ENCODE measurements at places on chromosomes 5 and 9.

DNA sequence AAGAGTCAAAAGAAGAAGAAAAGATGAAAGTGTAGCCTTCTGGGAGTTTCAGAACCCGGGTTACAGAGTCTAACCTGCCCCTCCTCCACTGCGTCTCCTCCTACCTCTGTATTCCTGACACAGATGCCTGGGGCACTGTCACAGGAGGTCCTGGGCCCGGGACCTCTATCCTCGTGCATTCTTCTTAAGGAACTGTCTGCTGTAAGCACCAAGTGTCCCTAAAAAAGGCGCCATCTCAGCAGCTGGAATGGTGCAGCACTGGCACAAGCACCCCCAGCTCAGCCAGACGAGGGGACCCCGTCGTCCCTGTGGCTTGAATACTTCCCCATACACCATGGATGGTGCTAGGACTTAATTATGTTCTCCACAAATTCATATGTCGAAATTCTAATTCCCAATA lies 35.8 kb upstream of the MVB12B start:
- DNase-seq: no peak

GRCh38 chr5:160378330-160378729 lies 7.9 kb upstream of the C1QTNF2 start:
- no peak for DNase-seq

- no peak for DNase-seq
These were observed 114.2 kb downstream of the TTC39B start for GRCh38 chr9:15192856-15193255.

DNA sequence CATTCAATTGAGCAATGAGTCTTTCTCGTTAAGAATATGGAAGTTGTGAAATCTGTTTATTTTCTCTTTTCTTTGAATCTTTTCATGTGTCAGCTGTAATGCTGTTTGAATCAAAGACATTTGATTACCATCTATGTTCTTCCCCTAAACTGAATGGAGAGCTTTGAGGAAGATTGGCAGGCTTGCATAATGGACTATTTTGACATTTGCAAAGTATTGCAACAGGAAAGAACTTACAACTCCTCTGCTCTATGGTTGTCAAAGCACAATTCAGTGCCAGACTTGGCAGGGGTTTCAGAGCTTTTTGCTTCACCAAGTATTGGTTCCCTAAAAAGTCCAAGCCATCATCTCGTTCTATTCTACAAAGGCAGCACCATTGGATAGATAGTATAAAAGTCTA lies 549.0 kb upstream of the NUDT12 start:
- no peak for DNase-seq

DNA sequence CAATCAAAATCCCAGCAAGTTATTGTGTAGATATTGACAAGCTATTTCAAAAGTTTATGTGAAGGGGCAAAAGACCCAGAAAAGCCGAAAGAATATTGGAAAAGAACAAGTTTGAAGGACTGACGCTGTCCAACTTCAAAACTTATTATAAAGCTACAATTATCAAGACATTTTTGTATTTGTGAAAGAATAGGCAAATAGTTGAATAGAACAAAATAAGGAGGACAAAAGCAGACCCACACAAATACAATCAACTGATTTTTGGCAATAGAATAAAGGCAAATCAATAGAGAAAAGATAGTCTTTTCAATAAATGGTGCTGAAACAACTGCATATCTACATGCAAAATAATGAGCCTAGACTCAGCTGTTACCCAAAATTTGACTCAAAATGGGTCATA lies 807.7 kb upstream of the CDH6 start:
- DNase-seq: no peak

- DNase-seq: no peak
These were observed 108.1 kb downstream of the SNCAIP start for GRCh38 chr5:122420091-122420490.

GRCh38 chr9:114580609-114581193 lies 6.9 kb upstream of the ATP6V1G1 start:
- DNase-seq: no peak

DNA sequence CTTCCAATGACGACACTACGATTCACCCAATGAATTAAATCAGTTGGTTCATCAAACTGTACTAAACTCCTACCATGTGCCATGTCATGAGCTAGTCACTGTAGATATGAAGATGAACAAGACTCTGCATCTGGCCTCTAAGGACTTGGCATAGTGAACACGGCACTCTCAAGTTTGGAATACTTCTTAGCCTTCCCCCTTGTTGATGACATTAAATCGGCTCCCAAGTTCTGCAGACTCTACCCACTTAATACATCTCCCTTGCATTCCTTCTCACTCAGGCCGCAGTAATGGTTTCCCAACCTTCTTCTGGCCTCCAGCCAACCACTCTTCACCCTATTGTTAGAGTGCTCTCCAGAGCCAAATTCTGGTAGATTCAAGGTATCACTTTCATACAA lies 184.7 kb downstream of the MAPKAP1 start:
- no peak for DNase-seq

DNA sequence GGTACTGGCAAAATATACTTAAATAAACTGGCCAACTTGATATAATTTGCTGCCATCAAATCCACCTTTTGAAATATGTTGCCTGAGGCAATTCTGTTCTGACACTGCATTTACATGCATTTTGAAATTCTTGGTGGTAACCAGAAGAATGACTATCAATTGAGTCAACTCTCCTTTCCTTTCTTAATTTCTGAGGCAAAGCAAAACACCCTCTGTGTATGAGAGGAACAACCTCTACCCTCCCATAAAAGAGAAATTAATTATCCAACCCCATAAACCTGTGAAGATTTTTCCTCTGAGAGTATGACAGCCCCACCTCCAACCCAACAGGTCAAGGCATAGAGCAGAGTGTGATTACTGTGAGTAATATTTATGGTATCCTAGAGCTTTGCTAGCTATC lies 286.8 kb downstream of the NR2F1-AS1 start:
- peak; percentile 42 for DNase-seq

DNA sequence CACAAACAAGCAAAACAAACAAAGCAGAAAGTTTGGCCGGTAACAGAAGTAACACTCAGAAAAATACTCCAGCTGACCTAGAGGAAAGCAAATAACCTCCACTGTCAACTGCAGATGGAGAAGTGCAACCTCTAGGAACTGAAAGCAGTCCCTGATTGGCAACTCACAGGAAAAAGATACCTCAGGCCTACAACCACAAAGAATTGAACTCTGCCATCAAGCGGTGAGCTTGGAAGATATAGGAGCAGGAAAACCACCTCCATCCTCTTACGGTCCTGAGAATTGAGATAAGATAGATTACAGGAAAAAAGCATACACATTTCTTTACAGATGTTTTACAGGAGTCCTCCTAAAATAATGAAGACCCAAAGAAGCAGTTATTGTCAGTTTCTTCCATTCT lies 184.5 kb downstream of the PDZD2 start:
- no peak for DNase-seq

GRCh38 chr9:87770616-87771315 lies 44.8 kb downstream of the CTSL start:
- DNase-seq: no peak

- no peak for DNase-seq
These were observed 16.4 kb upstream of the SEMA4D start for GRCh38 chr9:89514337-89514736.

DNA sequence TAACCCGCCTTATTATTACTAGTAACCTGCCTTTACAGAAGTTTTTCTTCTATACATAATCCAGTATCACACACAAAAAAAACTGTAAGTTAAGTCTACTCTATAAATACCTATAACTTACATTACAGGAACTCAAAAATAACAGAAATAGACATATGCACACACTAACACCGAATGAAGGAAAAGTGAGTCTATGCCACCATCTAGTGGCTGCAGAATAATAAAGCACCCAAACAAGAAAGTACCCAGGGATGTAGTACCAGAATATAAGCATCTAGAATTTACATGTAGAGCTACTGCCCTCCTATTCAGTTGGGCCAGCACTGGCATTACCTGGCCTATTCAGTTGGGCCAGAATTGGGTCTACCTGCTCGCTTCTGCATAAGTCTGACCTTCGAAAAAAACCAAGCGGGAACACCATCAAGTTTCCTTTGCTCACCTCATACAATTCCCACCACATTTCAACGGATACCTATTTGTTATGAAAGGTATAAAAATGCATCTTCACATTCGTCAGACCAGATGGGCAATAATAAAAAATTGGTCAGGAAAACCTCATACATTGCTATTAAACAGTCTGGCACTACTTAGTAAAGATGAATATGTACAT lies 4.0 kb upstream of the NIPSNAP3A start:
- DNase-seq: peak; percentile 8

DNA sequence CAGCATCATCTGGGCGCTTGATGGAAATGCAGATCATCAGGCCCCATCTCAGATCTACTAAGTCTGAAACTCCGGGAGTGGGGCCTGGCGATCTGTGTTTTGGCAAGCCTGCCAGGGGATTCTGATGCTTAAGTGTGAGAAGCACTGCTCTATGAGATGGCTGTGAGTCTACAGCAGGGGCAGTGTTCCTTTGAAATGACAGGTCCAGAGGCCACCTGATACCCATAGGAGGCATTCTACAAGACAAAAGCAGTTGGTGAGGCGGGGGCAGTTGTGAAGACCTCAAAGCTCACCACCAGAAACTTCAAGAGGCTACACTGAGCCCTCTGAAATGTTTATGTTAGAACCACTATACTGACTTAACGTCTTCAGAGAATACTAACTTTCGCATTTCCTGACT lies 86.9 kb upstream of the SPATA31D4 start:
- DNase-seq: no peak

Measured in trophoblast cell (in vitro differentiated cells and primary cell).